ENCODE measurements at places on chromosomes 12 and 14.

DNA sequence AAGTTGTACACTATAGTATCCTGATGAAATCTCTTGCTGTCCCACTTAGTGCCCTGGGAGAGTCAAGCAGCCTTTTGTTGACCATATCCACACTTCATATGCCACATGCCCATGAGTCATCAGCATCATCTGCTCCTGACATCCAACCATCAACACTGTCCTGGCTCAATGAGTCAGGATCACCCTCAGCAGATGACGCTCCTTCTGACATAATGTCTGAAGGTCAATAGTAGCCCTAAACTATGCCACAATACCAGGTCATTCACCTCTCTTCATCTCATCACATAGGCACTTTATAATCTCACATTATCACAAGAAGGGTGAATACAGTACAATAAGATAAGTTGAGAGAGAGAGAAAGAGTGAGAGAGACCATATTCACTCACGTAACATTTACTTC lies 369.0 kb upstream of the FAR2 start:
- no peak for DNase-seq

- no peak for DNase-seq
These were observed 27.6 kb downstream of the TDP1 start for GRCh38 chr14:89983375-89983774.

- DNase-seq = no peak
These were observed 21.0 kb downstream of the ANKLE2 start for GRCh38 chr12:132740652-132741051.

- DNase-seq = no peak
These were observed 99.9 kb downstream of the PHETA1 start for GRCh38 chr12:111268738-111269572.

DNA sequence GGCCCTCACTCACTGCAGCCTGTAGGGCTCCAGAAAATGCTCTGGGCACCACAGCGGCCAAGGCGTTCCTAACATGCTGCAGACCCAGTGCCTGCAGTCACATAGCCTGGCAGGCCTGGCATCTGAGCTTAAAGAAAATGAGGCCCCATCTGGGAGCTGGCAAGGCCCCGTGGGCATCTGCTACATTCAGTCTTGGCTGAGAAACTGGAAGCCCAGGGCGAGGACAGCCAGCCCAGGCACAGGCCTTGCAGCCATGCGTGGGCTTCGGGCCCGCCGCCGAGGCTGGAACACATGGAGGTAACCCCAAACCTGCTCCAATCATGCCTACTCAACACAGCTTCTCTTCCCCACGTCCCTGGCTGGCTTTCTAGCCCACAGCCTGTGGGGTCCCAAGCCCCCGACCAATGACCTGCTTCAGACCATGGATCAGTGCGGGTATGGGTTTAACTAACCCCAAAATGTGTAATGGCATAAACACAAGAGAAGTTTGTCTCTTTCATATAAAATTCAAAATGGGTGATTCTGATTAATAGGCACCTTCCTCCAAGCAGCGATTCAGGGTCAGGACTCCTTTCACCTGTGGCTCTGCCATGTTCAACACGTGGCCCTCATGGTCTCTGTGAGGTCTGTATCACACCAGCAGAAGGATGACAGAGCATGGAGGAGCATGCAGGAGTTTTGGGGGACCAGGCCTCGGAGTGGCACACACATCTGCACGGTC lies 6.4 kb downstream of the NGB start:
- DNase-seq = no peak

GRCh38 chr14:58951143-58951542 lies 237.3 kb upstream of the DAAM1 start:
- DNase-seq = no peak

All from activated CD4-positive, alpha-beta T cell treated with anti-CD3 and anti-CD28 coated beads, Interleukin-2, amount 50 U/mL, for 4 hours (primary cell).